ENCODE measurements at places on chromosomes 7 and 10.

- DNase-seq, result no peak
Observed at GRCh38 chr10:113384181-113384580, 168.7 kb upstream of the HABP2 start.

DNA sequence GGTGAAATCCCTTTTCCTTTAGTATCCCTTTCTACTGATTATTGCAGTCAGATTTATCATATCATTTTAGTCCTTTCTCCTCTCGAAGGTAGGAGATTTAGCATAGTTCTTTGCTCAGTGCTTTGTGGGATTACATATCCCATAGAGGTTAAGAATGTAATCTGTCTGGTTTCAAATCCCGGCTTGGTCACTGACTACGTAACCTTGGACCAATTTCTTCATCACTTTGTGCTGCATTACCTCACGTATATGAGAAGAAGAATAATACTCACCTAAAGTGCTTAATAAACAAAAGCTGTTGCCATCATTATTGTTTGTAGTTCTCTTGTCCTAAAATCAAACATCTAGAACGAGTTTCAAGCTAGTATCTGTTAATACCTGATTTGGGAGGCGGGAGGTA, 74.0 kb downstream of the KMT2E start:
- DNase-seq, result no peak

DNA sequence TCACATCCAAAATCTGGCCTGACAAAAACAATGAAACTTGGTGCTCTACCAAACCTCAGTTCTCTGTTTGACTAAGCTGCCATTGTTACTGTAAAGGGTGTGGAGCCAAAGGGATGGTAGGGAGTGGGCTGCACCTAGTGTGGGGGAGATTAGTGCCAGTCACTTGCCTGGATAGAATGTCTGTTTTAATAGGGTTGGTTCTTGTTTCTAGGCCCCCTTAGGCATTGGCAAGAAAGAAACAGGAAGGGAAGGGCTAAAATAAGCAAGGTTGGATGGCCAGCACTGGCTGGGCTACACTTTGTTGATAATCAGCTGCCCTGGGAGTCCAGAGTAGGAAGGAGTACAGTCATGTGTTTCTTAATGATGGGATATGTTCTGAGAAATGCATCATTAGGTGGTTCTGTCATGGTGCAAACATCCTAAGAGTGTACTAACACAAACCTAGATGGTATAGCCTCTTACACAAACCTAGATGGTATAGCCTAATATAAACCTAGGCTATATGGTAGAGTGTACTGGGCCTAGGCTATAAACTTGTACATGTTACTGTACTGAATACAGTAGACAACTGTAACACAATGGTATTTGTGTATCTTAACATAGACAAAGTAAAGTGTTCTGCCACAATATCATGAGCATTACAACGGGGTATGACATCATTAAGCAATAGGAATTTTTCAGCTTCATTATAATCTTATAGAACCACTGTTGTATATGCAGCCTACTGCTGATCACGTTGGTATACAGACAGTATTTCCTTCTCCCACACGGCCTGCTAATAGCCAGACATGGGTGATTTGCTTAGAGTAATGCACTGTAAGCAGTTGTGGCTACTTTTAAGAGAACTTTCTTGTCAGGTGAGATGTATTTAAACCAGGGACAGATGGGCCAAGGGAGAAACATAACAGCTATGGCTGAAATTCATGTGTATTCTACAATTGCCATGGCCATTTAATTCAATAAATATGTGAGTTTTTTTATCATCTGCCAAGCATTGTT, 15.4 kb downstream of the BBIP1 start:
- DNase-seq, result no peak

- no peak for DNase-seq
Observed at GRCh38 chr10:113317489-113317888, 235.4 kb upstream of the HABP2 start.

DNA sequence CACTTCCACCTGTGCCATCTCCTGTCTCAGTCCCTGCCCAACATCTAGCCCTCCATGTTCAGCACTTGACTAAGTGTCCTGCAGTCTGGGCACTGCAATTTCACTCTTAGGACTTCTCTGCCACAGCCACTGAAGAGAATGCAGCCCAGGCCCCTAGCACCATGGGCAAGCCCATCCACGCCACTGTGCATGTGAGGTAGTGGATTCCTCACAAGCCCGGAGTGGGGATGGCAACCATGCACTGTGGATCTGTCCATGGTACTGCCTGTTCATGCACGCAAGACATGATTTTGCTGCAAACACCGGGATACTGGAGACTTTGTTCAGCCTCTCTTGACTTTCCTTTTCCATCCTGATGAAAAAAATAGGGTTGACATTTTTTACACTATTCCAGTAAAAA, 12.3 kb downstream of the DDC start:
- no peak for DNase-seq

DNA sequence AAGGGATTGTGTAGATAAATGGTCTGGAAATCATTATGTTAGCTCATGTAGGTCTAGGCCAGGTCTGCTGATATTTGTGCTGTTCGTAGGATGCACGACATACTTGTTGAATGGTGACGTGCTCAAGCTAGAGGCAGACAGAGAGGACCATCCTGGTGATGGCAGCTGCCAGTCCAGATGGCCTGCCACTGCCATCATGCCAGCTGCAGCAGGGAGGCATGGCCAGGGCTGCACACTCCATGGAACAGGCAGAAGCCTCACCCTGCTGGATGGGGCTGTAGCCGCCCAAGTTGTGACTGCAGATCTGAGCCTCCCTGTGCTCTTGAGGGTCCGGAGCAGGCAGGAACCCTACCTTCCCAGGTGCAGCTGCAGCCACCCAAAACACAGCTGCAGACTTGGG, 80.3 kb downstream of the SPDYE5 start:
- DNase-seq, result no peak

DNA sequence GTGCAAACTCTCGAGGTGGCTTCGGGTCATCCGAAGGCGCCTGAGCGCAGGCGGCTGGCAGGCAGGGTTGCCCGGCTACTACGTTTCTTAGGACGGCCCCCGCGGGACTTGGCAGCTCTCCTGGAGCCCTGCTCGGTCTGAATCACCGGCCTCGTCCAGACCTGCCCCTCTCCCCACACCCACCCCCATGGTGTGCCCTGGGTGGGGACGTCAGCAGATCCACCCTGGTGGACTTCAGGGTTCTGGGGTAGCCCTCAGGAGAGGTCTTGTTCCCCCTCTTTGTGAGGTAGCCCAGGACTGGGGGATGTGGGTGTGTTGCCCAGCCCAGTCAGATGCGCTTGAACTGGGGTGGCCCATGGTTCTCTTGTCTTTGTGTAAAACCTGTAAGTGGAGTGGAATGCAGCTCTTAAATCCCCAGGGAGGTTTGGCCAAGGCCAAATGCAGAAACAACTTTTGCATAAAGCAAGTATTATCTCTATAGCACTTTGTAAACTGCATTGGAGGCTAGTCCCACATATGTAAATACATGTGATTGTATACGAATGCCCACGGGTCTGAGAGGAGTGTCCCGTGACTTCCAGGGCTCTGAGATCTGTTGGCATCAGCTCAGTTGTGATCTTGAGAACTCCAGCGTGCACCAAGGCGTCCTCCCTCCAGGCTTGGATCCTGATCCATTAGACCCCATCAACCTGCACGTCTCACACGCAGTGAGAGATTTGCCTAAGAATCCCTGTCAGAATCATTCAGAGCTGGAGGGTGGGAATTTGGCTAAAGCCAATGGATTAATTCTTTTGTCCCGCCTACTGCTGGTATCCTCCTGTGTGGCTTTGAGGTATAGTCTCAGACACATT, 1.8 kb downstream of the PFKFB3 start:
- peak; percentile 66 for DNase-seq

- no peak for DNase-seq
Observed at GRCh38 chr10:63313066-63313717, 152.6 kb downstream of the JMJD1C start.

- no peak for DNase-seq
Observed at GRCh38 chr10:90889636-90890035, 17.9 kb downstream of the RPP30 start.

DNA sequence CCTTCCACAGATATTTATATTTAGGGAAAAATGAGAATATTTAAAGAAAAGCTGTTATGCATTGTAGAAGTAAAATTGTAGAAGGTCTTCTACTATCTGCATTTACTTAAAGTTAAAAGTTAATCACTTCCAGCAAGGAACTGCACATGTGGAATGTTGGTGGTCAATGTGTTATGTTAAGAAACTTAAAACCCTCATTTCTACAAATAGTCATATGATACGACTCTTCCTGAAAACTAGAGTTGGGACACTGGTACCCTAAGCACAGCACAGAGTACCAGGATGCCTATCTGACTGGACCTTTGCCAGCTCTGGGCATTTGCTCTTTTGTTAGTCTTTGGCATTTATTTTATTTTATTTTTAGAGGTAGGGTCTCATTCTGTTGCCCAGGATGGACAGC, 524.2 kb upstream of the GALNT17 start:
- no peak for DNase-seq

DNA sequence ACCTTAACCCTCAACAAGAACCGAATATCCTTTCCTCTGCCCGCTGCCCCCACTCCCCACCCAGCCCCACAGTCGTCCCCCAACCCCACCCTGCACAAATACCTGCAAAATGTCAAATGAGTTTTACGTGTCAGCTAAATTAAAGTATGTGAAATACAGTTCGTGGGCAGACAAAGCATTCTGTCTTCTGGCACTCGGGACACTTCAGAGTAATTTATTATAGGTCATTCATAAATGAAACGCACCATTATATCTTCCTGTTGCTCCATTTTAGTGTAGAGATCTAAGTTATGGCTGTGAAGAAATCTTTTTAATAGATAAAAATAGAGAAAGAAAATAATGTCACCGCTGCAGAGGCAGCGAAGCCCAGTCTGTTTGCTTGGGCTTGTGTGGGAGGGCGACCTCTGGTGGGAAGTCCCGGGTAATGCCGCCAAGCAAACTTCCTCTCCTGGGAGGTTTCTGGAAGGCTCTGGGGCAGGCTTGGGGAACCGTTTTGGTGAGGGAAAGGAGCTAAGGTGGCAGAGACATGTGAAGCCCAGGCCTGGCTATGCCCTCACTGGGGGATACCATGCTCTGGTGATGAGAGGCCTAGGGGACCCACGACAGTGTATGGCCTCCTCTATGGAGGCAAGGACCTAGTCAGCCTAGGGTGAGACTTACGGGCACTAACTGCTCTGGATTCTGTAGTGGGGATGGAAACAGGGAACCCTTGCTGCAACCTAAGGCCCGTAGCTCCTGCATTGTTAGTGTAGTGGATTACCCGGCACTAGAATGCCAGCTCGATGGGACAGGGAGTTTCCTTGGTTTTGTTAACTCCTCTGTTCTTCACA, 604.9 kb downstream of the LRMDA start:
- peak; percentile 72 for DNase-seq

GRCh38 chr7:98354511-98355249, 46.2 kb downstream of the BAIAP2L1 start:
- no peak for DNase-seq

DNA sequence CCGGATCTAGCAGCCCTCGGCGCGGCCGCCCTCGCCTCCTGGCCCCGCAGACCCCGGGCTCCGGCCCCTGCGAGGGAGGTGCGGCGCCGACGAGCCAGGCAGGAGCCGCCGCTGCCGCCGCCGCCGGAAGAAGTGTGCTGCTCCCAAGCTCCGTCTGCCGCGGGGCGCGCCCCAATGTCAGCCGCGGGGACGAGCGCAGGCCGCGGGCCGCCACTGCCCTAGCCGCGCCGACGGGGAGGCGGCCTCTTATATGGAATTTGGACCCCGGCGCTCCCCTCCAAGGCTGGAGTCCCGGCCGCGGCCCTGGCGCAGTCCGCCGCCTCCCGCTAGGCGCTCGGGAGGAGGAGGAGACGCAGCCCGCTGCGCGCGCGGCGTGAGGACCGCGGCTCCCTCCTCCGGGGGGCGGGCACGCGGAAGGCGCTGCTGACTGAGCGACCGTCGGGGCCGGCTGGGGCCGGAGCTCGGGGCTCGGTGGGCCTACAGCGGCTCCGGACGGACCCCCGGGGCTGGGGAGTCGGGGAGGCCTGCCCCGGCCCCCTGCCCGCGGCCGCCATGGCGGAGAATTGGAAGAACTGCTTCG, at the start of gene TRIM8:
Gene TRIM8, plus strand, starts transcription at position 414 of the 580 bp plus-strand sequence. Its CDS starts 139 bp downstream, at position 553.
- peak; percentile 56 for DNase-seq

DNA sequence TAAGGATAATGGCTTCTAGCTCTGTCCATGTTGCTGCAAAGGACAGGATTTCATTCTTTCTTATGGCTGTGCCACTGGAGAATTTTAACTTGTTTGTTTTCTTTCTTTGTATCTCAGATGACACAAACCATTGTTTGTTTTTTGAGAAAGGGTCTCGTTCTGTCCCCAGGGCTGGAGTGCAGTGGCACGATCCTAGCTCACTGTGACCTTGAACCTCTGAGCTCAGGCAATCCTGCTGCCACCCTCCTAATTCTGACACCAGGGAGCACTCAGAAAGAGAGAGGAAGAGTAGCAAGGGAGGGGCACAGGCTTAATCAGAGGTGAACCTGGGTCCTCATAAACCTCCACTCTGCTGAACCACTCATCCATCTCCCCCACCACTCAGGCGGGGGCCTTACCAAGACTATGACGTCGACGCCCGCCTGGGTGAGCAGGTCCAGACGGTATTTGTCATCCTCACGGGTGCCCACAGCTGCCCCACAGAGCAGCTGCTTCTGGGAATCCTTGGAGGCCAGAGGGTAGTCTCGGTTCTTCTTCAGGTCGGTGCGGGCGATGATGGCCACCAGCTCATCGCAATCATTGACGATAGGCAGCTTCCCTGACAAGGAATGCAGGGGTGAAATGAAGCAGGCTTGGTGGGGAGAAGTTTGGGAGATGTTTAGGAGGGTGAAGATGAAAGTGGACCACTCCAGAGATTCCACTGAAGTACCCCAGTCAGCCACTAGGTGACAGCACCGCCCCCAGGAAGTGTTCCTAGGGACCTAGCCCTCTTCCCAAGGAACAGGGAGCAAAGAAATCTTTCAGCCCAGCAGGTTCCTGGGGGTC, 11.6 kb downstream of the IMPDH1 start:
- no peak for DNase-seq

- DNase-seq, result no peak
Observed at GRCh38 chr7:15402436-15403136, 159.2 kb downstream of the AGMO start.
